AML-193 (cell line): ENCODE measurements at places on chromosomes 16 and 17.
A peak's percentile ranks its signal among the peaks of the same experiment; 100 is the strongest.

GRCh38 chr16:27597361-27597760 is 47.4 kb downstream of the KATNIP start:
- no peak for DNase-seq

DNA sequence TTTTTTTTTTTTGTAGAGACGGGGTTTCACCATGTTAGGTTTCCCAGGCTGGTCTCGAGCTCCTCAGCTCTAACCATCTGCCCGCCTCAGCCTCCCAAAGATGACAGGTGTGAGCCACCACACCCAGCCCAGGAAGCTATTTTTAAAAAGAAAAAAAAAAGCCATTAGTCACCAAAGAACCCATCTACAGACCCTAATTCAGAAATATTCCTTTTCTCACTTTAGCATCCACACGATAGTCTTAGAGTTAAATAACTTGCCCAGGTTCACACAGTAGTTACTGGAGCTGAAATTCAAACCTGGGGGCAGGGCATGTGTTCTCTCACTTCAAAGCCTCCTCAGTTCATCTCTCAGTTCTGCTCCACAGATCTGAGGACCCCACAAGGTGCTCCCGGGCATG is 70.3 kb upstream of the NOL11 start:
- DNase-seq: no peak

- DNase-seq: no peak
These were observed 7.7 kb upstream of the C16orf78 start for GRCh38 chr16:49365711-49366509.

GRCh38 chr17:40464392-40464855 is 21.2 kb downstream of the IGFBP4 start:
- no peak for DNase-seq

DNA sequence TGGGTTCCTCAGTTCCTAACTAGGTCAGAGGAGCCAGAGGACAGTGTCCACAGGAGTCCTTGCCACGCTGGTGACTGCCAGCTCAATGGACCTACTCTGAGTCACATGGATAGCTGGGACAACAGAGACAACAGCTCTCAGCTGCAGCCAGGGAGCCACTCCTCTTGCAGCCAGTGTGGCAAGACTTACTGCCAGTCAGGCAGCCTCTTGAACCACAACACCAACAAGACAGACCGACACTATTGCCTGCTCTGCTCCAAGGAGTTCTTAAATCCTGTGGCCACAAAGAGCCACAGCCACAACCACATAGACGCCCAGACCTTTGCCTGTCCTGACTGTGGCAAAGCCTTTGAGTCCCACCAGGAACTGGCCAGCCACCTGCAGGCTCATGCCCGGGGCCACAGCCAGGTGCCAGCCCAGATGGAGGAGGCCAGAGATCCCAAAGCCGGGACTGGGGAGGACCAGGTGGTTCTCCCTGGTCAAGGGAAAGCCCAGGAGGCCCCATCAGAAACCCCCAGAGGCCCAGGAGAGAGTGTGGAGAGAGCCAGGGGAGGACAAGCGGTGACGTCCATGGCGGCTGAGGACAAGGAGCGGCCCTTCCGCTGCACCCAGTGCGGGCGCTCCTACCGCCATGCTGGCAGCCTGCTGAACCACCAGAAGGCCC is 6.7 kb downstream of the ZNF646 start:
- DNase-seq: no peak

GRCh38 chr17:46011711-46012505 is 12.9 kb downstream of the STH start:
- DNase-seq: no peak

DNA sequence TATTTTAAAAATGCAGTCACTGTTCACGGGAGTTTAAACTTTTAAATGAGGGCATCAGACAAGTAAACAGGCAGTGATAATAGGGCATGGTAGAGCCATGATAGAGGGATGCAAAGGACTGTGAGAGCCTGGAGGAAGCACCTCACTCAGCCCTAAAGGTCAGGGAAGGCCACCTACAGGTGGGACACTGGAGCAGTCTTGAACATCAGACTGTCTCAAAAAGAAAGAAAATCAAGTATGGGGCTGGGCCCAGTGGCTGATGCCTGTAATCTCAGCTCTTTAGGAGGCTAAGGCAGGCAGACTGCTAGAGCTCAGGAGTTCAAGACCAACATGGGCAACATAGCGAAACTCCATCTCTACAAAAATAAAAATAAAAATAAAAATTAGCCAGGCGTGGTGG is 31.0 kb upstream of the DHRS7B start:
- DNase-seq: no peak

DNA sequence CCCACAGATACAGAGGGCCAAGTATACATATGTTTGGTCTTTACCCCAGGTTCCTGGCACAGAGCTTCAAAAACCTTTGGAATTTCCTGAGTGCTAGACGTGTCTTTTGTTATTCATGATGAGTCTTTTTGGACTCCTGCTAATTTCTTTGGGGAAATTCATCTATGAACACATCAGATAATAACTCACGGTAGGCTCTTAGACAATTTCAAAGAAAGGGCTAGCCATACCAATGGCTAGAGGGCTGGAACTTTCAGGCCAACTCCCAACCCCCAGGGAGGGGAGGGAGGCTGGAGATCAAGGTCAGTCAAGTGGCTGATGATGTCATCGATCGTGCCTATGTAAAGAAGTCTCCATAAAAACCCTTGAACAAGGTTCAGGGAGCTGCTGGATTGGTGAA is 101.9 kb downstream of the STX8 start:
- DNase-seq: no peak

GRCh38 chr17:29019475-29020181 is 13.8 kb upstream of the SEZ6 start:
- DNase-seq: no peak

DNA sequence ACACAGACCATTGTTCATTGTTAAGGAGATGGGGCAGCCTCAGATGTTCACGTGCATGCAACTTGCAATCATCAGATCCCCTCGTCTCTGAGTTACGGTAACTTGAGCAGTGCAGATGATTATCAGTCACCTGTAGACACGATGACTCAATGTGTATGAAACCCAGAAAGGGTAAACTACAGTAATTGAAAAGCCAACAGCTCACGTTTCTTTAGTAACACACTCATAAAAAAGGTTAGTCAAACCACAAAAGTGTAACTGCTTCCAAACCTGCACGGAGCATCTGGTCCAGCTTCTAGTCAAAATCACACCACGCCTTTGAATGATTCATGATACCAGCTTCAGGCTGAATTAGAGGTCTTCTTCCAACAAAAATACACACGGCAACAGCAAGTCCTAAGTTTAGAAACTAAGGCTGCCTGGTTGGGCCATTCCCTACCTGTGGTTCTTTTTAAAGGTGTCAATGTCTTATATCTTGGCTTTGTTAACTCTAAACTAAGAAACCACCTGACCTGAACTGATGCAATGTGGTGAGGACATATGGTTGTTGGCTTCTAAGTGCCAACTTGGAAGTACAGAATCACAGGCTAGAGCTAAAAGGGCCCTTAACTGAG is 32.3 kb downstream of the GRB7 start:
- DNase-seq: no peak

DNA sequence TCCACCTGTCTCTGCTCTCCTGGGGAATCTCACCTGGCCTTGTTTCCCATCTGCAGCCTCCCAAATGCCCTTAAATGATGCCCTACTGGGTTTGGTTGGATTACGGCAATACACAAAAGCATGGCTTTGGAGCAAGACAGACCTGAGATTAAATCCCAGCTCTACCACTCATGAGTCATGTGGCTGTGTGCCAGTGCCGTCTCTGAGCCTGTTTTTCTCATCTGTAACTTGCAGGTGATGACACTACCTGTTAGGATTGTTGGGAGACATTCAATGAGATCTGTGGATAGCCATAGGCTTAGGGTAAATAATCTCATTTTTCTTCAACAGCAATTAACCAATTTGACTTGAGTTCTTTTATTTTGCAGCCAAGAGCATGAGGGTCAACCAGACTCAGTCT is 240.3 kb downstream of the MAF start:
- DNase-seq: no peak

GRCh38 chr16:15046692-15047376 is 9.0 kb downstream of the NTAN1 start:
- DNase-seq: no peak

- no peak for DNase-seq
These were observed 63.3 kb downstream of the CYB561 start for GRCh38 chr17:63382826-63383225.

GRCh38 chr17:40265337-40265736 is 22.3 kb upstream of the CDC6 start:
- no peak for DNase-seq

GRCh38 chr17:74782571-74782970 is 6.4 kb upstream of the NAT9 start:
- no peak for DNase-seq

DNA sequence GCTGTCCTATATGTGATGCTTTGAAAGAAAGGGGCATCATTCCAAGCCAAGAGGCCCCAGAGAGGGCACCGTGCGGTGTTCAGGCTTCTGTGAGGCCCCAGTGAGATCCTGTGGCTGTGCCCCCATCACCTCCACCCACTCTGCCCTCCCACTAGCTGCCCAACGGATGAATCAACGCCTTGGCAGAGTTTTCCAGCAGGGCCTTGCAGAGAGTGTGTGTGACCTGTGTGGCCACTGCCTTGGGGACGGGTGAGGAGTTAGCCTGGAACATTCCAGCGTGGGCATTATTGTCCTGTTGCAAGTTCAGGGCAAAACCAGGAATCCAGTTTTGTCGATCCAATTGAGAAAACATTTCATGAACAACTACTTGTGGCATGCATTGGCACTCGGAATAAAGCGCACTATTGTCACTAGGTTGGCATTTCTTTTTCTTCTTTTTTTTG is 53.7 kb downstream of the SF3B3 start:
- no peak for DNase-seq

DNA sequence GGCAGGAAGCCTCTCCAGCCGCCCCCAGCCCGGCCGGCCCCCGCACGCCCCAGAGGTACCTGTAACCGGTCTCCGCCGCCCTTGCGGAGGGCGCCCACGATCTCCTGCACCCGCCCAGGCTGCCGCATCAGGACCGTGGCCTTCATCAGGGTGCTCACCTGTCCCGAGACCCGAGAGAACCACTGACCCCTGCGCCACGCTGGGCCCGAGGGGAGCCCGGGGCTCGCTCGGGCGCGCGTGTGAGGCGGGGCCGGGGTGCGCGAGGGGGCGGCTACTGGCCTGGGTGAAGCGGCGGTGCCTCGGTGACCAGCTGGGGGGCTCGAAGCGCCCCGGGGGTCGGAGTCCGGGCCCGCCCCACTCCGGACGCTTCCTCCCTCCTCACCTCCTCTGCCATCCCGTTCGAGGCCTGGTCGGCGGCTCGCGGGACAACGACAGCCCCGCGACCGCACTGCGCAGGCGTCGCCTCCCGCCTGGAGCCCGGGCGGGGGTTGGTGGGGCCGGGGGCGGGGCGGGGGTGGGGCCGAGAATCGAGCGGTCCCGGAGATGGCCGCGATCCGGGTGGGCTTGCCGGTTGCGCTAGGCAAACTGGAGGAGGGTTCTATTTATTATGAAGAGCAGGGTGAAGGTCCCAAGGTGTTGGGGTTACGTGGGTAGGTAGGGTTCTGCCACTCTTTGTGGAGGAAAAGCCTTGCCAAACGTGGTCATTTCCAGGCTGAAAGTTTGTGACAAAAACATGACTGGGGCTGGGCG is at the start of gene NT5C3B:
Gene NT5C3B, minus strand, starts transcription at position 433 of the 750 bp plus-strand sequence. Its CDS starts 39 bp downstream, at position 394.
- DNase-seq: peak; percentile 38

DNA sequence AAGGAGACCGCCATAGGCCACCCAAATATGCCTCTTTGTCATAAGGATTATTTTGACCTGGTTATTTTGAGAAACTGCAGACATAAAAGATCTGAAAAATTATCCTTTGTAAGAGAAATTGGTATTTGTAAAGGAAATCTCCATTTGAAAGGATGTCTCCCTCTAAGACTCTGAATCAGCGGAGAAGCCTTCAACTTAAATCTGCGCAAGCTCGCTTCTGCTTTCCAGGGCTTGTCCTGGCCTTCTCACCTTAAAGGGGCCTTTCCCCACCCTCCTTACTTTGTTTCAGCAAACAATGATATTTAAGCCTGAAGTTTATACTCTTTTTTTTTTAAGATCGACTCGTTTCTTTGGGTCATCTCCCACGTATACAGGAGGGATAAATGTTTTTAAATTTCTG is 34.5 kb downstream of the HSBP1 start:
- DNase-seq: no peak
